Stimulated activated effector memory CD8-positive, alpha-beta T cell treated with anti-CD3 and anti-CD28 coated beads, Interleukin-12 subunit alpha, Interleukin-12 subunit beta, amount 100 ng/mL, for 72 hours (primary cell): ENCODE measurements at places on chromosomes 2 and 18.

DNA sequence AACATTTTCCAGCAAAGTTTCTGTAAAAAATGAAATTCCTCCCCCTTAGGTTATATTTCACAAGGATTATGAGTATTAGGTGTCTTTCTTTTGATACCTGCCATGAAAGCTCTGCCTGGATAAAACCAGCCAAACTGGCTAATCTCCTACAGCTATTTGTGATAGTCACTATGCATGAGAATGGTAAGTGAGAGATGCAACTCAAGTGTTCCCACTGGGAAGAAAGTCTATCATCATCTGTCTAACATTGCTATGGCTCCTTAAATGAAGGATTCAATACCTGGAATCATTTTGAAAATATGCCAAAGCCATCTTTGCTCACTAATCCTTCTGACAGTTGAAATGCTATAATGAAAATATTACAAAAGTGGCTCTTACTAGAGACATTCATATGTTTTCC, 339.9 kb upstream of the LRRTM4 start:
- no peak for DNase-seq

DNA sequence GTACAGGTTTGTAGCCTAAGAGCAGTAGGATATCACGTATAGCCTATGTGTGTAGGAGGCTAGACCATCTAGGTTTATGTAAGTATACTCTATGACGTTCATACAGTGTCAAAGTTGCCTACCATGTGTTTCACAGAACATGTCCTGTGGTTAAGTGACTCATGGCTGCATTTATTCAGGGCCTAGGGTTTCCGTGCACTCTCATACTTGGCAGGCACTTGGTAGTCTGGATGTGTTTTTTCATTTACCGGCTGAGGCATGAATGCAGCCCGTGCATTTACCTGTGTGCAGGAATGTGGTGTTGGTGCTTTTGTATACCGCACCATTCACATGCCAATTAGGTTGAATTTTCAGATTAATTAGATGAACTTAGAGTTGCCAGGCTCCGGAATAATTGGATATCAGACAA, 43.4 kb downstream of the MYL12B start:
- DNase-seq, result peak; percentile 33

GRCh38 chr2:237734905-237735623, 63.5 kb upstream of the RBM44 start:
- DNase-seq, result no peak

DNA sequence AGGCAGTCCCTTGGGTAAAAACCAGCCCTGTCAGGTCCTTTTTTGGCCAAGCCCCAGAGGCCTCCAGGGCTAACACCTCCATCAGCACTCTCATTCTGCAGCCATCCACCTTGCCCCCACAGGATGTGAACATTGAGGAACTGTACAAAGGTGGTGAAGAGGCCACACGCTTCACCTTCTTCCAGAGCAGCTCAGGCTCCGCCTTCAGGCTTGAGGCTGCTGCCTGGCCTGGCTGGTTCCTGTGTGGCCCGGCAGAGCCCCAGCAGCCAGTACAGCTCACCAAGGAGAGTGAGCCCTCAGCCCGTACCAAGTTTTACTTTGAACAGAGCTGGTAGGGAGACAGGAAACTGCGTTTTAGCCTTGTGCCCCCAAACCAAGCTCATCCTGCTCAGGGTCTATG, 7.3 kb downstream of the IL1F10 start:
- DNase-seq, result no peak

DNA sequence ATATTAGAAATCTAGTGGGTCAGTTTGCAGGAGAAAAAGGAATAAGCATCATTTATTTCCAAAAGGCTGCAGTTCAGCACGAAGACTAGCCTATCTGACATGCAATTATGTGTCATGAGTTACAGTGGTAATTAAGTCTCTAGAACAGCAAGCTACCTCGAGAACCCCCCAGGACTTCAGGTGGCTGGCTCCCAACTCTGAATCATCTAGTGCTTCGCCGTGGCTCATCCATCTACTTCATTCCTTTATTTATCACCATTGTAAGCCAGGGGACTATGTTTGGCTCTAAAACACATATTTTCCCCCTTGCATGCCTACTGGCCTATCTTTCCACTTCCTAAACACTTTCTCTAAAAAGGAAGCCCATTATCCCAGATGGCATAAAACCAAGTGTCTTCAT, 121.6 kb downstream of the TXNL1 start:
- DNase-seq, result no peak

GRCh38 chr2:3611589-3611988, 16.7 kb downstream of the COLEC11 start:
- no peak for DNase-seq

DNA sequence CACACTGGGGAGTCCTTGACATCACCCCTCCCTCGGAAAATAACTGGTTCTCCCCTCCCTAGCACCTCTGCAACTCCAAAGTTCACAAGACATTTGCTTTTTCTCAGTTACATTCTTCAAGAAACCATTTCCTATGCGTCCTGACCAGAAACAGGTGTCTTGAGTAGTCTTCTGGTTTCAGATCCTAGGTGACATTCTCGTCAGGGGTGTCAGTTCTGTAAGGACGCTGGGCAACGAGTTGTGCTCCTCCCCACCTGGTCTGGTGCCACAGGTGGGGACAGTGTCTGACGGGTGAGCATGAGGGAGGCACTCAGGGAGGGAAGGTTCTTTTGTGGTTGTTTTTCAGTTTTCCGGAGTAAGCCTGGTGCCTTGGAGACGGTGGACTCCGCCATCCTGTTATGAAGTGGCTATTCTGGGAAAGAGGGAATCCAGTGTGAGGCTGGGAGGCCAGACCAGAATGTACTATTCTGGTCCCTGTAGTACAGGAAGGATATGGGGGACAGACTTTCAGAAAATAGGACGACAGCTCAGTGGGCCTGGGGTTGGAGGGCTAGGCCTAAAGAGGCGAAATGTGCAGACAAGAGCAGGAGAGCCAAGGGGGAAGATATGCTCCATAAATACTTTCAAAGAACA, 50.6 kb downstream of the EPAS1 start:
- no peak for DNase-seq

GRCh38 chr2:75142081-75142480, 57.2 kb downstream of the TACR1 start:
- no peak for DNase-seq

GRCh38 chr2:170026361-170026760, 151.6 kb upstream of the MYO3B start:
- no peak for DNase-seq

GRCh38 chr2:11680182-11680900, 10.3 kb upstream of the NTSR2 start:
- DNase-seq, result no peak

DNA sequence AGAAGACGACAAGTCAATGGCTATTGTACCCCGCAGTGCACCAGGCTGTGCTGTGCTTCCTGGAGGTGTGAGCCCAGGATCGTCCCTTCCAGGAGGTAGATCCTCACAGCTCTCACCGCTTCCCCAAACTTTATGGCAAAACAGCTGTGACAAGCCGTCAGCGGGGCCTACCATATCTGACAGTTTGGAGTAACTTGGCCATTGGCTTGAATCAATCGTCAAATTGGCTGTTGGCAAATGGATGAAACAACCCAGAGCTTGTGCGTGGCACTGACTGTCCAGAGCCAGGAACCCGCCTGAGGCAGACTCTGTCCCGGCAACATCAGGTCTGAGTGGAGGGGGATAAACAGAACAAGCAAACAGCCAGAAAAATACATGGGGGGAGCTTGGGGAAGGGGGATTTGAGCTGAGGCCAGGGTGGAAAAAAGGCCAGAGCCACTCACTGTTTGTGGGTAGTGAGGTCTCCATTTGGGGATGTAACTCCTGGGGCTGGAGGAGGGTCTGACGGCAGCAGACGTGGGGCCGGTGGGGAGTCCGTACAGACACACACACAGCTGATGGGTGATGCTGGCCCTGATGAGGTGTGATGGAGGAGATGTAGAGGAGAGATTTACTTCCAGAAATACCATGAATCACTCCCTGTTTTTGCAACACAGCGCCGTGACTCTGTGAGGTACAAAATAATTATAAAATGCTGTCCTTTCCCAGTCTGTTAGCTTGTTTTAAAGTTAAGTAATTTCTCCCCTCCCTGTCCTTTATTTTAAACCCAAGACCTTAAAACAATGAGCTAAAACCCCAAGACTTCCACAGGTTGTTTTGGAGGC, 174.8 kb downstream of the TWIST2 start:
- DNase-seq, result no peak

GRCh38 chr2:75098856-75099255, 100.5 kb downstream of the TACR1 start:
- DNase-seq, result no peak

DNA sequence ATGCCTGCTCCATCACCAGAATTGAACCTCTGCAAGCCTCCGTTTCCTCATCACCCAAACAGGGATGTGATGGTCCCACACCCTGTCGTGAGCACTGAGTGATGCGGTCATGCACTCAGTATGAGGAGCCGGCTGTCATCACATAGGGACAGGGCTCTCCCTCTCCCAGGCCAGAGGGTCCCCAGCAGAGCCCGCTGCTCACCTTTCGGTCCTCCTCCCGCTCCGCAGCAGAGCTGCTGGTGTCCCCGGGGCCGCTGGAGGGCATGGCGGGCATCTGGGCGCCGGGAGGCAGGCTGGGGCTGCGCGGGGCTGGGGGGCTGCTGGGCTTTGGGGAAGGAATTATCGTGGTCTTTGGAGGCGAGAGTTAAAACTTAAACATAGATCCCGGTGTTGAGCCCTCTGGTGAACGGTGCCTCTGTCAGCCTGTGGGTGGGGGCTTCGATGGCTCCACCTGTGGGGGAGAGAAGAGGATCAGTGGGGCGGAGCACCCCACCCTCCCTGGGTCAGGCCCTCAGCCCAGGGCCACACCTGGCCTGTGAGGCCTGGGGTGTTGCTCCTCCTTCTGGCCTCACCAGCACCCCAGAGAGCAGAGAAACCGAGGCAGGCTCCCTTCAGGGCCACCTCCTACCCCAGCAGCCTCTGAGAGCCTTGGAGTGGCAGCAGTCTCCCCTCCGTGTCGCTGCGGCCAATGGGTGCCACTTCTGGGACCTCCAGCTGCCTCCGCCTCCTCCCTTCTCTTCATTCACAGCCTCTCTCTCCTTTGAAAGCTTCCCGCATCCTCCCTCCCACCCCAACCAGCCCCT, 27.8 kb downstream of the DNMT3A start:
- DNase-seq, result peak; percentile 35

- no peak for DNase-seq
These were observed 139.8 kb downstream of the ZFP36L2 start for GRCh38 chr2:43086451-43087221.

- DNase-seq, result no peak
These were observed 13.6 kb upstream of the CXCR4 start for GRCh38 chr2:136131484-136131960.

- DNase-seq, result no peak
These were observed 44.2 kb upstream of the LYPD6B start for GRCh38 chr2:148994341-148994740.

GRCh38 chr2:191951376-191951775, 104.5 kb upstream of the CAVIN2 start:
- DNase-seq, result no peak

GRCh38 chr2:144227427-144228105, 292.4 kb downstream of the ZEB2 start:
- no peak for DNase-seq

GRCh38 chr2:98026292-98026691, 30.5 kb upstream of the TMEM131 start:
- no peak for DNase-seq

DNA sequence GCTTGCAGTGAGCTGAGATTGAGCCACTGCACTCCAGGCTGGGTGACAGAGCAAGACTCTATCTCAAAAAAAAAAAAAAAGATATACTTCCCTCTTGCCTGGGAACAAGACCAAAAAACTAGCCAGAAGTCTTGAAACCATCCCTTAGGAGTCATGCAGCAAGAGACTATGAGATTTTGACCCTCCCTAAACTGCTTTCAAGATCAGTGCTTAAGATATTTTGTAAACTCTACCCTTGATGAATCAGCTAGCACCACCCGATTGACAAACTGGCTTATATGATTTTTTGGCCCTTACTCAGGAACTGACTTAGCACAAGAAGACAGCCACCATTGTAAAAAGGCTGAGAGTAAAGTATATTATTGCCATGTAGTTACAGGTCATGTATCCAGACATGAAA, 3.8 kb downstream of the SULT1C3 start:
- DNase-seq, result no peak

GRCh38 chr2:69570474-69570873, 73.1 kb downstream of the AAK1 start:
- DNase-seq, result no peak

DNA sequence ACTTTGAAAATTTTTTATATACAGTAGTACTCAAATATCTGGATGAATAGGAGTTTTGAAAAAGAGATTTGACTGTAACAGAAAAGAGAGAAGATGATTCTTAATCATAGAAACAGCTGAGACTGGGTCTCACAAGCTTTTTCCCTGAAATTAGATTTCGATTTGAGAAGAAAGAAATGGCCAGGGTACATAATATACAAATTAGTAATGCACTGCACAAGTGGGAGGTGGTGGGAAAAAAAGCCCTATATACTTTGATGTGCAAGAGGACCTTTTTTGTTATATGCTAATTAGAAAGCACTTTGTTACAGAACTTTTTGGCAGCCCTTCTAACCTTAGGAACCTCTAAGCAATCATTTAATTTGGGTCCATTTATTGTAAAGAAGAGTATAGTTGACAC, 62.9 kb downstream of the EML4 start:
- no peak for DNase-seq

- no peak for DNase-seq
These were observed 198.6 kb downstream of the FAM210A start for GRCh38 chr18:13527730-13528129.

GRCh38 chr2:199485732-199486335, 28.1 kb upstream of the SATB2 start:
- no peak for DNase-seq

GRCh38 chr2:67290451-67291290, 106.5 kb upstream of the ETAA1 start:
- no peak for DNase-seq

DNA sequence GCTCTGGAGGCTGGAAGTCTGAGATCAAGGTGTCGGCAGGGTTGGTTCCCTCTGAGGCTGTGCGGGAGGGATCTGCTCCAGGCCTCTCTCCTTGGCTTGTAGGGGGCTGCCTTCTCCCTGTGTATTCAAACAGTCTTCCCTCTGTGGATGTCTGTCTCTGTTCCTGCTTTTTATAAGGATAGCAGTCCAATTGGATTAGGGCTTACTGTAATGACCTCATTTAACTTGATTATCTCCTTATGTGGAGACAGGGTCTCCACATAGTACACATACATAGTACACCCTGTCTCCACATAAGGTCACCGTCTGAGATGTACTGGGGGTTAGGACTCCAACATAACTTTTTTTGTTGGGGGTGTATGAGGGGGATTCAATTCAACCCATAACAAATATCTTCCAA, 30.5 kb downstream of the TCF7L1 start:
- no peak for DNase-seq

- no peak for DNase-seq
These were observed 305.7 kb upstream of the VRK2 start for GRCh38 chr2:57740891-57741290.

GRCh38 chr2:149908726-149909683, 321.4 kb upstream of the MMADHC start:
- DNase-seq, result no peak
